ENCODE measurements at places on chromosomes 12 and 14.

DNA sequence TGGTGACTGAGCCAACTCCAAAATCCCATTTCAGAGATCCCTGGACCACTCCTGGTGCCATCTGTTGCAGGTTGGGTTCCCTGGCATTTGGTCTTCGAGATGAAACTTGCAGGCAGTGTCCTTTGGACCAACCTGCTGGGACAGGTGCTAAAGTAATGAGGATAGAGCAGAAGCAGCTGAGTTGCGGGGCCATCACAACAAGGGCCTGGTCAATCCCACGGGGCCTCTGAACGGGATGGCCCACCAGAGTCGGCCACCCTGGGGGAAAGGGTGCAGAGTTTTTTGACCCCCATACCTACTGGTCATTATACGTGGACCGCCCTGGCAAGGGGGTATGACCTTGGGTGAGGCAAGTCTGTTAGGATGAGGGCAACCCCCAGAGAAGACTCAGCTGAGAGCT, 39.3 kb downstream of the DLK1 start:
- DNase-seq = no peak

DNA sequence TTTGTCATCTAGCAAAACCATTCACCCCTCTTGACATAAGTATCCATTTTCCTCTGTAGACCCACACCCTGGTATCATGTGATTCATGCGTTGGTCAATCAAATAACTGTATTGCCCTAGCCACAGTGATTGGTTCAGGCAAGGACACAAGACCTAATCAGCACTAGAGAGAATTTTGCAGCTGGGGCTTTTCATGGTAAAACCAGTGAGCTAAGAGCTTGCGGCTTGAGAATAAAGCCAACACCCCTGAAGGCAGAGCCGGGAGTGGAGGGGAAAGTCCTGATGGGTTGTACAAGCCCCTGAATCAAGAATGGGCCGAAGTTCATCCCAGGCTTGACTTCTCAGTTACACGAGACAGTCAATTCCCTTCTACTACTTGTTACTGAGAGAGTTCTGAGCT, 33.2 kb upstream of the LTBP2 start:
- DNase-seq = no peak

DNA sequence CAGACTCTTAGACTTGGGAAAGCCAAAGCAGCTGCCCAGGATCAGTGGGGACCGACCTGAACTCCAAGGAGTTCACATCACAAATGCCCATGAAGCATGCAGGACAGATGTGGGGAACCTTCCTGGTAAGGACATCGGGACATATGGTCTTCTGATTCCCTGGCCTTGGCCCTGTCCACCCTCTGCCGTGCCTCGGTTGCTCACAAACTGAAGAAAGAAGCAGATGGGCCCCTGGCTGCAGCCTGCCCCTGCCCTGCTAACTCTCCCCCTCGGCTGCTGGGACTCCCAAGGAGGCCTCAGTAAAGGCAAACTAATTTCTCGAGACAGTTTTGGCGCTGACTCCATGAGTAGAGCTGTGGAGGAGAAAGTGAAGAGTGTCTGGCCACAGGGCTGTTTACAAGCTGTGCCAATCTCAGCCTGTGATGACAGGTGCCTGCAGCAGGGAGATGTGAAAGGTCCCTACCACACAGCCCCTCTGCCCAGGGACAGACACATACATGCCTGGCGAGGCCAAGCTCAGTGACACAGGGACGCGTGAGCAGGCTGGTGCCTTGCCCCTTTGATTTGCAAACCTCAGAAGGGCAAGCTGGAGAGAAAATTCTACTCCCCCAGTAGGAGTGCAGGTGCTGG, 48.6 kb downstream of the ISCA2 start:
- no peak for DNase-seq

GRCh38 chr12:72269491-72269890, 2.7 kb upstream of the TRHDE start:
- DNase-seq = no peak

GRCh38 chr14:95545515-95546168, 10.8 kb downstream of the GLRX5 start:
- DNase-seq = no peak

- DNase-seq = no peak
These were observed 391.8 kb downstream of the RAD51B start for GRCh38 chr14:68211421-68211820.

GRCh38 chr12:2432856-2433255, 361.9 kb upstream of the FKBP4 start:
- no peak for DNase-seq

- no peak for DNase-seq
These were observed 17.4 kb upstream of the ZDHHC17 start for GRCh38 chr12:76746516-76746915.

DNA sequence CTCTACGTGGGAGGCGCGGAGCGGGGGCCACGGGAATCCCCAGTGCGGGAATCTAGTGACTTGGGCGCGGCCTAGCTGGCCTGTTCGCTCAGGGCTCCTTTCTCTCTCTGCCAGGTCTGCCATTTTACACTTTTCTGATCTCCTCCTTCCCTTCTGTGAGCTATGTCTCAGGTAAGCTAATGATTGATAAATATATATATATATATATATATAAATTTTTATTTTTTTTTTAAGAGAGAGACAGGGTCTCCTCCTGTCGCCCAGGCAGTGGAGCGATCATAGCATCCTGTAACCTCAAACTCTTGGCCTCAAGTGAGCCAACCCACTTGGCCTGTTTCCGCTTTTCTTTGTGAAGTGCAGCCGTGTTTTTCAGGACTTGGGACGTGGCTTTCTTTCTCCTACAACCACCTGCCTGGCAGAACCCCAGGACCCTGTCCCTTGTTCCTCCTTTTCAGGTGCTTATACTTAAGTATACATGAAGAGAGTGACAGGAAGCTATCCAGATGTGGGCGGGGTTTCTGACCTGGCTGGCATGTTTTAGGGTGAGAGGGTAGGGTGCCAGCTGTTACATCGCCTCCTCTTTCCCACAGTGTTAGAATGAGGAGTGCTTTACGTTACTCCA, 547 bp downstream of the ZNF140 start:
- DNase-seq = no peak

- DNase-seq = no peak
These were observed 5.0 kb downstream of the HIF1A start for GRCh38 chr14:61700104-61700886.

DNA sequence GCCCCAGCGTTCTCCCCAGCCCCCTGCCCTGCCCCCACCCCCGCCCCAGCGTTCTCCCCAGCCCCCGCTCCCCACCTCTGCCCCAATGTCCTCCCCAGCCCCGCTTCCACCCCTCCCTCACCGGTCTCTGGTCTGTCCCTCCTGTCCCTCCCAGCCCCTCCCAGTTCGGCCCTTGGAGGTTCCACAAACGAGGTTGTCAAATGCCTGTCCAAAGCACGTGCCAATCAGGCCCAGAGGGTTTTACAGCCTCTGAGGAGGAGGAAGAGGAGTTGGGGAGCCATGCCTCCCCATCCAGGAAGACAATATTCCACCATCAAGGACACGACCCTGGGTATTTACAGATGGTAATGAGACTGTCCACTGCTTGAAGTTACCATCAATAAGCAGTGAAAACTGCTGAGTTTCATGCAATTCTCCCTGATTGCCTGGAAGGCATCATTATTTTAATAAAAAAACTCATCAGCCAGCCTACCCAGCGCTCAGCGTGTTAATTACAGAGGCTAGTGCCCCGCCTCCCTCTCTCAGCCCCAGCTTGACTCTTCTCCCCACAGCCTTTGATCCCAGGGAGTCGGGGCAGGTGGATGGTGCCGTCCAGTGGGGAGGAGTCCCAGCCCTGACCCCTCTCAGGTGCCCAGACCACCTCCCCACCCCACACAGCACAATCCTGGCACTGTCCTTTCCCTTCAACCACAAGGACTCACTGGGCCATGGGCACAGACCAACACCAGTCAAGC, 30.6 kb upstream of the C14orf180 start:
- DNase-seq = no peak

DNA sequence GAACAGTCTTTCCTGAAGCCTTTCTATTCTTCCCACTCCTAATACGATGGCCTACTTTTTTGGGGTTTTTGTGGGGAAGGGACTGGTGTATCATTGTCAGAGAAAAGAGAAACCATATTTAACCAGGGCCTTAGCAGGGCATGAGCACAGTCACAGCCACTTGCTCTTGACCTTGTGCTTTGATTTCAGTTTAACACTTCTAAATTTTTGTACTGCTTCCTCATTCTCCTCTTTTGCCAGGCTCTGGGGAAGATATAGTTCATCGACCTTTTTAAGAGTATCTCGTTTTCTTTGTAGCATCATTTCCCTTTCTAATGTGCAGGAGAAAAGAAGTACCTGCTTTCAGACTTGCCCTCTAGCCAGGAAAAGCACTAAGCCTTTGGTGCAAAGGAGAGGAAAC, 2.2 kb downstream of the ZBTB1 start:
- DNase-seq = no peak

- no peak for DNase-seq
These were observed 12.0 kb upstream of the AMN start for GRCh38 chr14:102910442-102910841.

- no peak for DNase-seq
These were observed 8.4 kb downstream of the ANO6 start for GRCh38 chr12:45224311-45224710.

DNA sequence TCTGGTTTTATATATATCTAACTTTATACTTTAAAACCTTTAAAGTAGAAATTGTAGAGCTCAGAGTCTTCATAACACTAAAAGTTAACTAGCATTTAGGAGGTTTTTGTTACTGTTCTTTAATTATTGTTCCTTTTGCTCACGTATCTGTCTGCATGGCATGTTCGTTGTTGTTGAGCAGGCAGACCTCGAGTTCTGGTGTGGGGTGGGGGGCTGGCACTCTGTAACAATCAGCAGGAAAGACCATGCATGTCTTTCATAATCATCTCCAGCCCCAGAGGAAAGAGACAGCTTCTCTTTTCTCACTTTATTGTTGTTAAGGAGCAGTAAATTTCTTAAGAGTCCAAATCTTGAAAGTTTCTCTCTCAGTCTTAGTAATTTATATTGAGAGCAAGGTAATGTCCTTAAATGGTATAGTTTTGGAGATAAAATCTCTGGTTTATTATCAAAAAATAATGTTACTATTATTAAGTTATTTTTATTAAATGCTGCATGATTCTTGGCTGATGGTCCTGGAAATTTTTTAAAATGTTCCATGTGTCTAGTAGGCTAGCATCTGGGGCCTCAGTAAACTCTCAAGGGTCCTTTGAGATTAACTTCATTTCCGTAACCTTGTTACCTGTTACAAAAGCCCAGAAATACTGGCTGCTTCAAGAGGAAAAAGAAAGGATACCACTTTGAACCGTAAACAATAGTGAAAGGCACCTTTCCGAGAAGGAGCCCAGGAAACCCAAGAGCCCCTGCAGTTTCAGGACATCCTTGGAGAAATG, 30.3 kb downstream of the CKB start:
- DNase-seq = no peak

GRCh38 chr14:103121846-103122584, 1.2 kb upstream of the TNFAIP2 start:
- peak; percentile 49 for DNase-seq

DNA sequence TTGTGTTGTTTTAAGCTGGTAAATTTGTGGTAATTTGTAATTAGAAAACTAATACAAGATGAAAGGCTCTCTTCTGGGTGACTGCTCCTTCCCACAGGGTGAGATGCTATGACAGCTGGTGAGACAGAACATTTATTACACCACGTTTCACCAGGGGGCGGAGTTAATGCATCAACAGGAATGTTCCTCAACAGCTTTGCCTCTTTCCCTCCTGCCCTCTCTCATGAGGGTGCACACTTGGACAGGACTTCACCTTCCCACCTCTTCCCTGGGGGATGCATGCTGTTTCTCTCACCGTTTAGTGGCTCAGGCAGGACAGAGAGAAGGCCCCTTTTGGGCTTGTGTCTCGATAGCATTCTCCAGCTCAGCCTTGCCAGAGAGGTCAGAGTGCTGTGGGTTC, 13.4 kb upstream of the PPP1R1A start:
- no peak for DNase-seq

- DNase-seq = no peak
These were observed 54.9 kb downstream of the STXBP6 start for GRCh38 chr14:24995016-24995415.

DNA sequence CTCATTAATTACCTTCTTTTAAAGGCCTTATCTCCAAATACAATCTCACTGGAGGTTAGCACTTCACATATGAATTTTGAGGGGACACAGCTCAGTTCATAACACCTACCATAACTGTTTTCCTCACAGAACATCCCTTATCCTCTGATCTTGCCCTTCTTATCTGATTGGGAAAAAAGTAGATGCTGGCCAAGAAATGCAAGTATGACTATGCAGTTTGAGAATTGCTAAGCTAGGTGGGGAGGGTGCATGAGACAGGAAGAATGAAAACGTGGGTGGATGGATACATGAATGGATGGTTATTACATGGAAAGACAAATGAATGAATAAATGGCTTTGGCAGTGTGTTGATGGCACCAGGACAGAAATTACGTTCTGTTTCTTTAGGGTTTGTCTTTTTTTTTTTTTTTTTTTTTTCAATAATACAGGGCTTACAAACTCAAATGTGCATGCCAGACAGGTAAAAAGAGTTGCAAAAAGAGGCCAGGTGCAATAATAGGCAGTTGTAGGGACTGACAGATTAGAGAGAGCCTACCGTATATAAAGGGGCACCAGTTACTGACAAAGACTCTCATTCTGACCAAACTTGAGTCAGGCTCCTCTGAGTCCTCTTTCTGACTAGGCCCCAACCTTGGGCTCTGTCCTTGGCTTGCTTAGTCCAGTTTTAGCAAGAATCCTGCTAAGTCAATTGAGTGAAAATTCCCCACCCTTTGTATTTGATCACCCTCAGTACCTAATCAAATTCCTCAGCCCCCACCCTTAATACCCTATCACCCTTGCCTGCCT, 304.9 kb downstream of the ZFP36L1 start:
- DNase-seq = no peak

- no peak for DNase-seq
These were observed 108.6 kb downstream of the KTN1 start for GRCh38 chr14:55688566-55688965.

DNA sequence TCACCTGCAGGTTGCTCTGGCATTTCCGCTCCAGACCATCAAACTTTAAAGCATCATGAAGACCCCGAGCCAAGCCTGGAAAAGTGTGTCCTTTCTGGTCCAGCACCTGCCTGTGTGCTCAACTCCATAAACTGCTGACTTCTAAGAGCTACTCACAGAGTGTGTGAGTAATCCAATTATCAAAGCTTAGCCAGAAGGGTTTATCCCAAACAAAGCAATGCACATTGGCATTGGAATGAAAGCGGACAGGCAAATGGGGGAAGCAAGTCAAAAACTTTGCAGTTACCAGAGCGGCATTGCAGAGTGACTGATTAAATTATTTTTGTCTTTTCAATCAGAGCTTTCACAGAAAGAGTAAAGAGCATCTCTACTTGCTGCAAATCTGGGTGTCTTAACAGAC, 1262.4 kb upstream of the SEL1L start:
- DNase-seq = no peak
